ENCODE measurements at places on chromosomes 1 and 21.

DNA sequence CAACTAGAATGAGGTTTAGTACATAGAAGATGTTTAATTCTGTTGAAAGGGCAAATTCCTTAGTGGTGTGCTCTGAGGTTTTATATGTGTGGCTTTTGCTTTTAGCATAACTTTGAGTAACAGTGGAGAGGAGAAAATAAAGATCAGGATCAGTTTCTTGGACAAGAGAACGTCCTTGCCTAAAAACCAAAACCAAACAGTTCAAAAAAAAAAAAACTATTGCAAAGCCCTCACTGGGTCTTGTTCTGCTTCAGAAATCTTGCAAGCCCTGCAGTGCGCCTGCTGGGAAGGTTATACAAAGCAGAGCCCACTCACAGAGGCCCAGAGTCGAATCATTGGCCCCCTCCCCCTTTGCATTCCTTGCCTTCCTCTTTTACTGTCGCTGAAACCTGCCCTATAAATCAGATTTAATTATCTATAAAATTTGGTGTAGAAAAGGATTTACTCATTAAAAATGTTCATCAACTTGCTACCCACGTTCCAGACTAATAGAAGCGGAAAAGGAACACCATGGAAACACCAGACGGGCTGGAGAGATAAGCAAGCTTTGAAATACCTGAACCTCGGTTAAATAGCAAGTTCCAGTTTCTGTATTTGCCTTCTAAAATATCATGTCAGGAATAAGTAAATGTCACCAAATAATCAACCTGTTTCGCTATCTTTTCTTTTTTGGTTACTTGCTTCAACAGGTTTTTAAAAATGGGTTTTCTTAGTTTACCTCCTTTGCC, 201.6 kb upstream of the PTBP2 start:
- no peak for DNase-seq

DNA sequence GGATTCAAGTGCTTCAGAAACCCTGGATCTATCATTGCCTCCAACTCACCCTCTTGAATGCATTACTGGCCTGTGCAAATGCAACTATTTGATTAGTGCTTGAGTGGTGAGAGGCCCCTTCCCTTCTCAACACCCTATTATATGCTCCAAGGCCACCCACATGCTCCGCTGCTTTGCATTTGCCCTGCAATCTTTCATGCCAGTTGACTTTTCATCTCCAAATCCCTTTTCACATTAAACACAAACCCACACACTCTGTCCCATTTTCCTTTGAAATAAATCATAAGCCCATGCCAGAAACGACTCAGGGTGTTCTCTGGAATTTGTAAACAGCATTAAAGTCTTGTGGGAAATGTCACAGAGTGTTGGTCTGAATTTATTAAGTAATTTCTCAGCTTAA, 78.9 kb upstream of the CTTNBP2NL start:
- no peak for DNase-seq

- DNase-seq: no peak
Measured at GRCh38 chr1:217982331-217983050, 302.6 kb upstream of the RRP15 start.

DNA sequence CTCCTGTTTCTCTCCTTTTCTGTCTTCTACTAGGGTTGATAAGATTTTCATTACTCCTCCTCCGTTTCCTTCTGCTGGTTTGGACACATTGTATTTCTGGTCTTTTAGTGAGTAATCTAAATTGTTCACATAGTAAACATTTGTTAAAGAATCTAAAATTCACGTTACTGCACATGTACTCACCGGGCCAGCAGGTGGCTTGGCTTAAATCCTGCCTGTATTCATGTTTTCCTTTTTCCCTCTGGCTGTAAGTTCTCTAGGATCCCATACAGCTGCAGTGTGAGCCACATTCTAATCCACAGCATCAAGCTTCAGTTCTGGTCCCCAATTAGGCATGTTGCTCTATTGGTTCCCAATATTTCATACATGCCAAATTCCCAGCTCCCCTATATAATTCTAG, 958.3 kb downstream of the ADGRL2 start:
- DNase-seq: no peak

- DNase-seq: peak; percentile 61
Measured at GRCh38 chr1:78607334-78607927, 12.8 kb upstream of the IFI44L start.

- no peak for DNase-seq
Measured at GRCh38 chr1:106178791-106179190, 877.7 kb upstream of the PRMT6 start.

GRCh38 chr1:61926597-61926996, 184.3 kb downstream of the PATJ start:
- no peak for DNase-seq

GRCh38 chr1:53258216-53258615, 19.9 kb upstream of the MAGOH start:
- DNase-seq: no peak

DNA sequence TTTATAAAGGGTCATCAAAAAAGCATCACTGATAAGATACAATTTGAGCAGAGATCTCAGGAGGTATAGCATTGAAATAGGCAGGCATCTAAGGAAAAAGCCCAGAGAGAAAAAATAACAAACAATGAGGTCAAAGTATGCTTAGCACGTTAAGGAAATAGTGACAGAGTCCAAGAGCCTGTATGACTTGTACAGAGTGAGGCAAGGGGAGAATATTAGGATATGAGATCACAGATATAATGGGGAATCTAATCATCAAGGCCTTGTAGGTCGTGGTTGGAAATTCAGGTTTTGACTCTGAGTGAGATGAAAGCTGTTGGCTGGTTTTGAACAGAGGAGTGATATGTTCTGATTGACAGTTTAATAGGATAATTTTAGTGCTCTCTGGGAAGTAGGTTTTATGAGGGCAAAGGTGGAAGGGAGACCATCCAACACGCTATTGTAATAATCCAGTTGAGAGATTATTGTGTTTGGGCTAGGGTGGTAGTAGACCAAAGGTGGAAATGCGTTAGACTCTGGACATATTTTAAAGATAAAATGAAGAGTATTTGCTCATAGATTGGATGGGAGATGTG, 644.6 kb upstream of the TMPRSS15 start:
- DNase-seq: no peak

GRCh38 chr1:25167269-25168192, 64.8 kb downstream of the SYF2 start:
- peak; percentile 9 for DNase-seq

GRCh38 chr1:117613249-117613968, 7.6 kb downstream of the TENT5C start:
- DNase-seq: no peak

DNA sequence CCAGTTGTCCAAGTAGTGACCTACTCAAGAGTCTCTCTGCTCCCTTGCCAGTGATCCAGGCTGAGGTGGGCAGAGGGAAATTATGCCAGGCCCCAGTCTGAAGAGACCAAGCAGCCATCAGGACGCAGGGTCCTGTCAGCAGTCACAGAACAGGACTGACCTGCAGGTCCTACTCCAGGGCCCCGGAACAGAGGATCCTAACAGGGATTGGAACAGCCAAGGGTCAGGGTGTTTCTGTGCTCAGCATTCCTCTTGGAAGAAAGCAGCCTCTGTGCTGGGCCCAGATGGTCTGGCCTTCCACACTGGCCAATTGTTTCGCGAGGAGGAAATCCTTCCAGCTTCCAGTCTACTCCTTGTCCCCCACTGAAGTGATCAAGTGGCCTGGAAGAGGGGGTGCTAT, 41.6 kb upstream of the USP1 start:
- no peak for DNase-seq

- DNase-seq: no peak
Measured at GRCh38 chr1:83689921-83690868, 308.7 kb downstream of the TTLL7 start.

DNA sequence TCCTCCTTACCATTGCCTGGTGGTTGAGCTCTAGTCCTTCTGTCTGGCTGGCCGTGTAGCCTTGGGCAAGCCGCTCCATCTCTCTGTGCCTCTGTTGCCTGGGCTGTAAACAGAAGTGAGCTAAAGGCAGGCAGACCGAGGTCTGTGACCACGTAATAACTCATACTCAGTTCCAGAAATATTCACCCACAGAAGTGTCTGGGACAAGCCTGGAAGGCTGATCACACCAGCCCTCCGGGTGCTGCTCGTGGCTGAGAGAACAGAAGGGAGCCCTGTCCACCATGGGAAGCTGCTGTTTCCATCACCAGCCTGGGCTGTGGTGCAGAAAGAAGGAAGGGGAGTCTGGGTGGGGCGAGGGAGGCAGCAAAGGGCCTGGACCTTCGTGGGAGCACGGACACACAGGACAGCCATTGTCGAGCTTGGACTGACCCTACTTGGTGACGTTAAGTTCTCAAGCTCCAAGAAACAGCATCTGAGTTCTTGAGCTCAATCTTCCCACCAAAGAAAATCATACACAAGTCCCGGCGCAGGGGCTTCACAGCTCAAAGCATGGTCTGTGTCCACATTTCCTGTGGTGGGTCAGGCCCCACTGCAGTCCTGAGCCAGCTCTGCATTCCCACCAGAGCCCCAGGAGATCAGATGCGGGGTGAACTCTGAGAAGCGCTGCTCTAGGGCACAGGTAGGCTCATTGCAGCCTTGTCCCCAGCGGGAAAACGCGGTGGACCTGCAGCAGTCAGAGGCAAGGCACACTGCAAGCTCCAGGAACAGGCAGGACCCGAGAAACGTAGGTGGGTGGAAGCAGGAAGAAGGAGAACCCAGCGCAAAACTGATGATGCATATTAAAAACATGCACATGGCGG, 61.8 kb downstream of the RUNX3 start:
- no peak for DNase-seq

DNA sequence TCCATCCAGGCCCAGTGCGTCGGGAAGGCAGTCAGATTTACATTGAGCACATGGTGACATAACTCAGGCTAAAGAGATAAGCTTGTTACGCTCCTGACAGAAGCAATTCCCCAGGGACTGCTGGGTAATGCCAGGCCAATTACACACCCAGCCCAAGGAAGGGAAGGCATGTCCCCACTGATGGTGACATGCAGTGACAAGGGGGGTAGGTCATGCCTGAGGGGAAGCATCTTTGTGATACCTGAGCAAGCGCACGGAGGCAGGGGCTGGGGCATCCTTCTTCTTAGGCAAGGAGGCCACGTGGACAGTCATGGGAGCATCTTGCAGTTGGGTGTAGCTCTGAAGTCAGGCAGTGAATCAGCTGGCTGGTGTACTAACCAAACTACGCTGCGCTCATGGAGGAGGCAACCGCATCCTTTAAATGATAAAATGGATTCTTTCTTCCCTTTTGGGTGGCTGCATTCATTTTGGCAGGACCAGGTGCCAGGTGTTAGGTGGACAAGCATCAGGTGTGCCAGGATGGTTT, 39.6 kb upstream of the GRIK3 start:
- no peak for DNase-seq

DNA sequence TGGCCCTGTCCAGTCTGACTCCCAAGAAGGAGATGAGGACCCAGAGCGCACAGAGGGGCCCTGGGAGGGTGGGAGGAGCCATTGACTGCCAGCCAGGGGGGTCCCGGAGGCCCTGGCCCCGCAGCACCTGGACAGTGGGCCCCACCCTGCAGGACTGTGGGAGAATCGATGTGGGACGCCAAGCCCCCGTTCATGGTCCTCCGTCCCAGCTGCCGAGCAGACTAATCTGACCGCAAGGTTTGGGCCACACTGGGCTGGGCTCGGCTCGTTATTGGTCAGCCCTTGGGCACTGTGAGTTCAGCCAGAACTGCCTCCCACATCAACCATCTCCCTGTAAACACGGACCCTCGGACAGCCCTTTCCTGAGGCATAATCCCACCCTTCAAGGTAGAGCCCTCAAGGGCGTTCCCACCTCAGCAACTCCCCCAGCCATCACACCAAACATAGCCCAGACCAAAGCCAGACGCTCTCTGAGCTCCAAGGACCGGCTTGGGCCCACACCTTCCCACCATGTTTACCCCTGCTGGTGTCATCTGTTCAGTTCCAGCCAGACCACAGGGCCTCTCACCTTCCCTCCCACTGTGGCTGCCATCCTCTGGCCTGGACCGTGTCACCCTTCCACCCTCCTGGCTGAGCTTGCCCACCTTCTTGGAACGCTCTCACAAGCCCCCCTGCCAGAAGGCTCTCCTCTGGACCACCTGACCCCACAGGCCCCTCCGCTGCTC, 16.2 kb upstream of the POFUT2 start:
- no peak for DNase-seq

GRCh38 chr21:45593162-45594022, 50.1 kb upstream of the PCBP3 start:
- no peak for DNase-seq

GRCh38 chr1:107198561-107198960, 57.7 kb downstream of the NTNG1 start:
- DNase-seq: no peak

GRCh38 chr1:16922466-16922865, 735 bp downstream of the CROCC start:
- DNase-seq: no peak

Data from ELR (cell line).